ENCODE measurements at places on chromosomes 7 and 10.

DNA sequence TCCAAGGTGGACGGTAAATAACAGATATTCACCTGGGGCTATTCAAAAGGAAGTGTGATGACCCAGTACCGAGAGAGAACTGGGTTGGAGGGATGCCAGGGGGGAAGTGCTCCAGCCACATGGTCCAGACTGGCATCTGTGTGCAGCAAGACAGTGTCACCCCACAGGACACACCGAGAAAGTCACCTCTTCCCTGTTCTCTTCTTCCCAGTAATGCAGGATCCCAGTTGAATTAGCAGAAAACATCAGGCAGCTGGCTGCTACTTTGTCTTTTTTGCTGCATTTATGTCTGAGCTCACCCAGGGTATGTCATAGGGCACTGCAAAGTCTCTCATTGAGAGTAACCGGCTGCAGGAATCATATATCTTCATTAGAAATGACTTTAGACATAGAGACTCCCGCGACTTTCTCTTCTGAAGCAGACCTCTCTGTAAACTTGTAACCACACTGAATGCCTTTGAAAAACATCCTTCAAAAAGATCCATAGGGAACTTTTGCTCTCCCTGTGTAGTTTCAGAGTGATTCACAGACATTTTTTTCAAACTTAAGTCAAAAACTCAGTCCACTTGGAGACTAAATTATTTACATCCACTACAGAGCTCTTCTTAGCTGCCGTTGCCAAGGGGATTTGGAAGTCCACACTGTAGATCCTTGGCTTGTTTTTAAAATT lies 609.0 kb upstream of the DPP6 start:
- no peak for DNase-seq

GRCh38 chr10:96271016-96271815 lies at the start of gene BLNK:
Gene BLNK, minus strand, starts transcription at chr10:96271569. Its CDS starts 171 bp downstream, at chr10:96271398.
- DNase-seq = no peak

- DNase-seq = no peak
Observed at GRCh38 chr10:98460837-98461499, 14.2 kb upstream of the HPS1 start.

- no peak for DNase-seq
Observed at GRCh38 chr7:5309146-5309545, 26.4 kb downstream of the SLC29A4 start.

DNA sequence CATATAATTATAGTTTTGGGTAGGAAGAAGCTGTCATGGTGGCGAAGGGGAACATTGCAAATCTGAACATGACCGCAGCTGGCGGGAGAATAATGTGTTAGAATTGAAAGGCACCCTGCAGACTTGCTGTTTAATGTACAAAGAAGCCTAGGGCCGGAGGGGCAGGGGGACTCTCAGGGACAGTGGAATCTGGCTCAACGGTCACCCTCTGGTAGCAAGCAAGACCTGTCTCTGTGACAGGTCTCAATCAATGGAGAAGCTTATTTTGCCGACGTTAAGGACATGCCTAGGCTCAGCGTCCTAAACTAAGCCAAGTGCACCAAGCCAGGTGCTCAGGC lies 177.3 kb downstream of the NSUN6 start:
- no peak for DNase-seq

DNA sequence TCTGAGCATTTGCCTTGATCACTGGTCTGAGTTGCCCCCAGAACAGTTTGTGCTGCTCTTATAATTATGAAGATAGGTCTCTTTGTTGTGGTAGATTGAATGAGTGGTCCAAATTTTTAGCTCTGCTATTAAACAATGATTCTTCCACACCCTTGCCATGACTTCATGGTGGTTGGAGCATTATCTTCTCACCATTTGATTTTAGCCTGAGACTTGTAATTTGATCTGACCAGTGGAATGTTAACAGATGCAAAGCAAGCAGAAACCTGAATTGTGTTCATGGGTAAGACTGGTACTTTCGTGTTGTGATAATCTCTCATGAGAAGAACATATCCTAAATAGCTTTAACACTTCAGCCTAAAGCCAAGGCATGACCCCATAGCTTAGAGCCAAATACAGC lies 139.1 kb downstream of the TFPI2 start:
- DNase-seq = no peak

DNA sequence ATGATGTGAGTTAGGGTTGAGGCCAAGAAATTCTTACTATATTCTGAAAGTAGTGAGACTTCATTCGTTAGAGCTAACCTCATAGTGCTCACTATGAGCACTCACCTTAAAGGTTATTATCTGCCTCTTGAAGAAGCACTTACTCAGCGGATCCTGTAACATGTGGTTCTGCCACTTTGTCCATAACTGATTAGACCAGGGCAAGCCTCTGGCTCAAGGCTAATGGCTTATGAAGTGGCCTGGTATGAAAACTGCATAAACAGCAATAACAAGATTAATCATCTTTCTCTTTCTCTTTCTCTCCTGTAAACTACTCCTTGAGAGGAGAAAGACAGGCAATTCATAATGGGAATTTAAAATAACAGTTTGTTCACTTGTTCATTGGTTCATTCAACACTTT lies 82.8 kb downstream of the MAPK8 start:
- DNase-seq = no peak

DNA sequence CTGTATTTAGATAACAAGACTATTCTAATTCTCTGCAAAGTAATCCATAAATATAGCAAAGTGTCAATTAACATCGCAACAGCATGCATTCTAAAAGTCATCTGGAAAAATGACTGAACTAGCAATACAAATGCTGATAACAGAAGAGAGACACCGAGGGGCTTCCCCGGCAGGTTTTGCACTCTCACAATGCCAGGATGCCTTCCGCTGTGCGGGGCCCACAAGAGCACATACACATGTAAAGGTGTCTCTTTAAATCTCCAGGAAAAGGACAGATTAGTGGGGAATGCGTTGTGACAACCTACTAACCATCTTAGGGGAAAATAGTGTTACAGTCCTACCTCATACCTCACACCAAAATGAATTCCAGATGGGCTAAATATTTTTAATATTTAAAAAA lies 86.9 kb downstream of the CXCL12 start:
- DNase-seq = no peak

DNA sequence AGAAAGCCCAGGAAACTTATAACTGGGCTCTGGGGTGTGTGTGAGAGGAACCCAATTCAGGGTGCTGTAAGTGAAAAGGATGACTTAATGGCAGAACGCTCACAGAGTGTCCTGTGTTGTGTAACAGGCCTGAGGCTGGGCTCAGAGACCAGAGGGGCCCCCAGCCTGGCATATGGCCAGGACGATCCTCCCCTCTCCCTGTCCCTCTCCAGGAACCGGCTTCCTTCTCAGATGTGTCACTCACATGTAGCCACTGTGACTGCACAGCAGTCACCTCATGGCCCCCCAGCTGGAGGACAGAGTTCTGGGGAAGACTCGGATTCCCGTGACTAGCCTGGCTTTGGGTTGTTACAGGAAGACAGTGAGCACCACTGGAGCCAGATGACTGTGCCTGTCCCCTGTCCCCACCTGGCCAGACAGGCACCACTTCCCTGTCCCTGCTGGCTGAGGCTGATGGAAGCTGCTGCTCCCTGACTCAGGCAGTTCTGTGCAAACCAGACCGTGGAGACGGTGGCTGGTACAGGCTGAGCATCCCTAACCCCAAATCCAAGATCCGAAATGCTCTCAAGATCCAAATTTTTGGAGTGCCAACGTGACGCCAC lies 220.5 kb downstream of the MLLT10 start:
- no peak for DNase-seq

DNA sequence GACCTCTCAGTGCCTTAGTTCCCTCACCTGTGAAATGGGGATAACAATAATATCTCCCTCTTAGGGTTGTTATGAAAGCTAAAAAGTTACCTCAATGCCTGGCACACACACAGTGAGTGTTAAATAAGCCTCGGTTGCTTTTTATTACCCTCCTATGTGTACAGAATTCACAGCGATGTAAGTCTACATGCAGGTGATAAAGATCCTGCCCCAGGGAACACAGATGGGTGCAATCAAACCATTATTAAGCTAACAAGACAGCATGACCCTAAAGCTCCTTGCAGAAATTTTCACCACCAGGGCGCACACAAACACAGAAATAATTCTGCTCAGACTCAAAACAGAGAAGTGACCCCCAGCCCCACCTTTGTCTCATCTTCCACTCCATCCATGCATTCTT lies 261.9 kb downstream of the SNX10 start:
- no peak for DNase-seq

DNA sequence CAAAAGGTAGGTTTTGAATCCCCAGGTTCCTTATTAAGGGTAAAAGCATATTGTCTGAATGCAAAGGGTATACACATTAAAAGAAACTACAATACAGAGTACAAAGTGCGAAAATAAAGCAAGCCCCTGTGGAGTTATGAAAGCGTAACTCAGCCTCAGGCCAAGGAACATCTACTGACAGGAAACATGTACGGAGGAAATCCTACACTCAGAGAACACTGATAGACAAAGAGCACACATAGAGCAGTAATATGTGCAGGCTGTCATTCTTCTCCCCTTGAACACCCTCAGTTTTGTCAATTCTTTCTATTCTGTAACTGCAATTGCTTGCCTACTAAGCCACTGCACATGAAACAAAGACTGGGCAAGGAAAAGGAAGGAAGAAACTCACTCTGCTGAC lies 150.2 kb downstream of the DGKB start:
- DNase-seq = no peak

GRCh38 chr10:60677531-60678129 lies 100.6 kb upstream of the CDK1 start:
- DNase-seq = no peak

GRCh38 chr10:126705951-126706565 lies 35.6 kb upstream of the C10orf90 start:
- DNase-seq = no peak

DNA sequence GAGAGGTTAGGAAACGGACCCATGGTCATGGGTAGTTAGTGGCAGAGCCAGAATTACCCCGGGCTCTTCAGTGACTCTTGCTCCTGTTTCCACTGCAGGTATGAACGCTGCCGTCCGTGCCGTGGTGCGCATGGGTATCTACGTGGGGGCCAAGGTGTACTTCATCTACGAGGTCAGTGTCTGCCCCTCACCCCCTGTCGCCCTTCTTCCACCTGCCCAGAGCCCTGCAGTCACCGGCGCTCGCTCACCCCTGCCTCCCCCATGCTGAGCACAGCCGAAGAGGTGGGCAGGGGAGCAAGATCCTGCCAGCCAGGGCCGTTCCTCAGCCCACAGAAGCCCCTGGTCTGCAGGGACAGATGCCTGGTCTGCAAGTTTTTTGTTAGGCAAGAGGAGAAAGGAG lies 14.9 kb downstream of the PFKP start:
- no peak for DNase-seq

GRCh38 chr7:72409638-72410015 lies 2.5 kb downstream of the CALN1 start:
- no peak for DNase-seq

DNA sequence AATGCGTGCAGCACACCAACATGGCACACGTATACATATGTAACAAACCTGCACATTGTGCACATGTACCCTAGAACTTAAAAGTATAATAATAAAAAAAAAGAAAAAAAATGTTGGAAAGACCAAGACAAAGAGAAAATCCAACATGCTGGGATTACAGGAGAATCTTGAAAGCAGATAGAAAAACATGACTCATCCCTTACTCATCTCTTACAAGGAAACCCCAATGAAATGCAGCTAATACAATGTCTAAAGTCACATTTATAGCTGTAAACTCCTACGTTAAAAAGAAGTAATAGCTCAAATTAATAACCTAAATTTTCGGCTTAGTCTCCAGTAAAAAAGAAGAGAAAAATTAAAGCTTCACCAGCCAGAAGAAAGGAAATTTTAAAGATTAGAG lies 47.5 kb upstream of the DGKB start:
- DNase-seq = no peak

DNA sequence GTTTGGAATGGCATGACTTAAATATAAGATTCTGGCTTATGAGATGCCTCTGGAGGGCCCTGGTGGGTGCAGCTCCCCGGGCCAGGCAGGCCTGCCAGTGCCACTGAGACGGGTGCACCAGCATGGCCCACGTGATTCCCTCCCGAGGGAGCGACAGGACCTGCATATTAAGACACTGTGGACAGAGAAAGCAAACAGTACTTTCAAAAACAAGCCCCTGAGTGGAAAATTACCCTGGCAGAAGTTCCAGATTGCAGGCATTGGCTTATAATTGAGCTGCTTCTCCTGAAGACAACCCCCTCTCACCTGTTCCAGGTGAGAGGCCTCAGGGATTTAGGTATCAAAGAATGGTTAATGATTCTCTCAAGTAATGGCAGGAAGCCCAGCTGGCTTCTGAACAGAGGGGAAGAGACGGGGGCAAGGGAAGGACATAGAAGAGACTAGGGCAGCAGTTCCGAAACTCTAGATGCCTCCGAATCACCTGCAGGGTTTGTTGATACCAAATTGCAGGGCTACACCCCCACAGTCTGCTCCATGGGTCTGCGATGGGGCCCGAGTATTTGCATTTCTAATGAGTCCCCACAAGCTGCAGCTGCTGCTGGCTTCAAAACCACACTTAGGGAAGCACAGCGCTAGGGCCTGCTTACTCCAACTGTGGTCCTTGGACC lies 66.0 kb upstream of the DOCK1 start:
- DNase-seq = no peak

GRCh38 chr7:57198801-57199200 lies 66.6 kb upstream of the ZNF479 start:
- no peak for DNase-seq

DNA sequence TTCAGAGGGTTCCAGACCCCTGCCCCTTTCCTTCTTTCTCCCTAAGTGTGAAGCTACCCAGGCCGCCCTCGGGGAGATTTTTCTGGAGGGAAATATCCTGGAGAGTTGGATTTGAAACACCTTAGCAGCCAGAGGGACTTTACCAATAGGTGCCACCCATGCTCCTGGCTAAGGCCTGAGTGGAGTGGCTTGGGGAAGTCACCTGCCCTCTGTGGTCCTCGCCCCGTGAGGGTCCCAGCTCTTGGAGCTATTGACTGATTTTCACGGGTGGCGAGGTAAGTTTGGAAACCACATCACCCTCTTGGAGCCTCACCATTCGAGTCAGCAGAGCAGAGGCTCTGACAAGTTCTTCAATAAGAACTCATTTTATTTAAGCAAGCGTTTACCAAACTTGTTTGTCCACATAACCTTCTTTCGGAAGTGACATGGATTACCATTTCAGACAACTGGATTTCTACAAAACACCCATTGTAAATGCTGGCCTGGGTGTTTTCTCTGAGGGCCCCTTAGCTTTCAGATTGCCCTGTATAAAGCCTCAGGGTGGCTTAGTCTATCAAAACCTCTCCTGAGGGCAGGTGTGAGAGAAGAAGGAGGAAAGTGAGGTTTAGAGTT lies 20.4 kb downstream of the AQP1 start:
- no peak for DNase-seq

- DNase-seq = no peak
Observed at GRCh38 chr7:187227-187927, 5.0 kb upstream of the FAM20C start.

DNA sequence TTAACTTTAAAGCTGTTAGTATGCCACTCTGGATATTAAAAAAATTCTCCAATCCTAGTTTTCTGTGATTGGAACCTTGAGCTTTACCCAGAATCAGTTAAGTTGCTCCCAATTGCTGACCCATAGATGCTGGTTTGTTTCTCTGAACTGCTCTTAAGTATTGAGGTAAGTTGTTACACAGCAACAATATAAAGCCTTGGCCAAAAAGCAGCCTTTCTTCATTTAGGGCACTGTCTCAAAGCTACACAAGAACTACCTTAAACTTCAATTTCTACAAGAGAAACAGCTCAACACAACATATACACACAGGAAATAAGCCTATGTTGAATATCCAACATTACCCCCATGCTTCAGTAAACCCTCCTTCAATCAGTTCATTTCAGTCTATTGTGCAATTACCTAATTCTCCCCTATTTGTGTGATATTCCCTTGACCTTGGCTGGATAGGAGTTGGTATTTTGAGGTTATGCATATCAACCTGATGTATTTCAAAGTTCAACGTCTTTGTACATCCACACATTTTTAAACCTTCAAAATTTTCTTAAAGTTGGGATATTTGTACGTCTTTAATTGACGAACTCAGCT lies 11.5 kb downstream of the HNRNPA2B1 start:
- DNase-seq = no peak
